GM10248 (cell line): ENCODE measurements at places on chromosomes 11 and 22.
A peak's percentile ranks its signal among the peaks of the same experiment; 100 is the strongest.

DNA sequence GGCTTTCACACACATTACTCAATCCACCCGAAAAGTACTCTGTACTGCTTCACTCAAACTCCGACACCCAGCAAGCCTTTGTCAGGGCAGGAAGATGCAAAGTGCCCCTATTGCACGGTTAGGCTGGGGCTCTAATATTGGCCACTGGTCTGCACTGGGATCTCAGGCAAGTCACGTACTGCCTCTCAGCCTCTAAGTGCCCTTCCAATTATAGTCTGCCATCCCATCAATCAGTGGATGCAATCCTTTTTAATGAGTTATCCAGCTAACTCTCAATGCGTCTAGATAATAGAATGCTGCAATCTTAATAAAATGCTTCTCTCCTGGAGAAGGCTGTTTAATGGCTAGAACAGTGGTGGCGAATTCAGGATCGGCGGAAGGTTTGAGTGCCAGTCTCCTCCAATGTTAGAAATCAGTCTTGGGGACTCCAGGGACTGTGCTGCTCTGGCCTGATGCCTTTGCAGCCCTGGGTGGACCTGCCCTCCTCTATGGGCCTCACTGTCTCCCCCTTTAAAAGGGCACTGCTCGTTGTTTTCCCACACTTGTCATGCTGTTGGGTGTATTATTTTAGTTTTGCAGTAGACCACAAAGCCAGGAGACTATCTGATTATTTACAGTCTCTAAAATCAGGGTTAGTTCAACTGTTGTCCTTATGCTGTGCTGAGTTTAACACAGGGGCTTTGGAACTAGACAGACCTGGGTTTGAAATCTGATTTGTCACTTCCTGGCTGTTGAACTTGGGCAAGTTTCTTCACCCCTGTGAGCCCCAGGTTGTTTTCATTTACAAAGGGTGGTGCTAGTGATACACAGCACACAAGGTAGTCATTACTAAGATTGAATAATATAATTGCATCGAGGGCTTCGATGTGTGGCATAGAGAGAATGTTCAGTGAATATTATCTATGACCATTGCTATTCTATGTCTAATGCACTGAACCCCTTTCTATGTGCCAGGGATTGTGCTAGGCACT is 36.7 kb downstream of the CLMP start:
- no peak for DNase-seq

- DNase-seq, result no peak
Measured at GRCh38 chr11:45457649-45458048, 171.5 kb upstream of the SYT13 start.

DNA sequence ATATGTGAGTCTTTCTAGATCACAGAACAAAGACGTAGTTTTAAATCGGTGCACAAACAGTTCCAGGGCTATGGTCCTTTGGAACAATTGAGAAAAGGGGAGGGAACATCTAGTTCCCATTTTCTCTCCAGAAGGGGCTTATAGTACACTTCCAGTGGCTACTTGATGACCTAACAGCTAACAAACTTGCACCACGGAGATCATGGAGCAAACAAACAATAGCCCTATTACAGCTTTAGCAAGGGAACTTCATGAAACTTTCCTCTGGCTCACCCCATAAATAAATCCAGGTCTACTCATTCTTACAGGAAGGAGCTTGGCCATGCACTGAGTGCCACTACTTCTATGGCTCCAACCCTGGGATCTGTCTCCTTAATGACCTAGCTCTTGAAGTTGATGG is 8.3 kb upstream of the FOLR2 start:
- DNase-seq, result no peak

DNA sequence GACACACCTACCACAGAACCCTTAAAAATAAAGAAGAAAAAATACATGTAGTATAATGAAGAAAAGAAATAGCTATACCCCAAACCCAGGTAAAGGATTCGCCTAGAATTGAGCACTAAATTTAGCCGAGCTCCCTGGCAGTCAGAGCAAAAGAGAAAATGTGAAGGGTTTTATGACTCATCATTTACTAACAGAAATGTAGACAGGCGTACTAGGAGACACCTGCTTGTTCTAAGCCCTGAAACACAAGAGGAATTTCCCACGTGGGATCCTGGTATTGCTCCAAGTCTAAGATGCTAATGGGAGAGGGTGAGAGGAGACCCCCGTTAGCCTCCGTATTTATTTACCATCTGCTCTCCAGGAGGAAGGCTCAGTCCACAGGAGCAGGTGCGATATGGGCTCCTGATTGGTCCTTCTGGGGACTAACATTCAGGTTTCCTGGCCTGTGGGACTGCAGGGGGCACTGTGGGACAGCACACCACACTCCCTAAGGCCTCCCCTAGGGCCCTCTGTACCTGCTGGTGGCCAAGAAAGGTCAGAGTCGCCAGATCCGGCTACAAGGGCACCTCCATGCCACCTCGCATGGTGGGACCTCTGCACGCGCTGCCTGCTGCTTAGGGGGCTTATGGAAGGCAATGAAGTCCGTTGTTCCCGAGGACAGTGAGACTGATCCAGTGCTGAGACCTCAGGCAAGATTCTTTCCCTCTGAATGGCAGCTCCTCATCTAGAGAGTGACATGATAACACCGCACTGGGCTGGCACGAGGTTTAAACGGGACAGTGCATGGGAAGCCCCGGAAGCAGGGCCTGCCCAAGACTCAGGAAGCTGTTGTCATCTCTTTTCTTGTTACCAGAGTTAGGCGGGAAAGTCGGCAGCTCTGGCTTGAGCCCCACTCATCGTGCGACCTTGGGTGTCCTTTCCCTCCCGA is 25.8 kb downstream of the KCNC1 start:
- DNase-seq, result peak; percentile 76

DNA sequence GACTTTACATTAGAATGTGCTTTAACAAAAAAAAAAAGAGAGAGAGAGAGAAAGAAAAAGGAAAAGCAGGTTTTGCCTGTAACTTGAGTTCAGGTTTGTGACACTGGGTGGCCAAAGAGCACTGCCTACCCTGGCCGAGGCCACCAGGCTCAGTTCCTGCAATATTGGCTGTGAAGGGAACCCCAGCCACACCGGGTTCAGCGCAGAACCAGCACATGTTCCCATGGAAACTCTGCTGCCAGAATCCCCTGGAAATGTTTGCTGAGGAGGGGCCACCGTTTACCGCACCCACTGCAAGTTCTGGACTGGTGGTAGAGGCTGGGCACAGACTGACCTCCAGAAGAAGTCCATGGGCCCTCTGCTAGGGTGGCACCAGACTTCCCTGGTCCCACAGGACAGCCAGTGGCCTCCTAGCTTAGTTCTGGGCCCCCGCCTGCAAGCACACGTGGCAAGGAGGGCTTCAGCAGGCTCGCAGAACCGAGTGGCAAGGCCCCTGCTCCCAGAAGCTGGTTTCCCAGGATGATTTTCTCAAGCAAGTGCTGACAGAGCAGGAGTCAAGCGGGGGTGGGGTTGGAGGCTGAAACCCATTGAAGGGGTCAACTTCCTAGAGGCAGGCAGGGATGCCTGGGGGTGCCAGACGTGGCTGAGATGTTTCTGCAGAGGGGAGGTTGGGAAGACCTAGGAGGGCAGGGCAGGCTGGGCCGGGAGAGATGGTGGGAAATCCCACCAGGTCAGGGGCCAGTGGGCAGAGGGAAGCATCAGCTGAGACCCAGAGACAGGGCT is 51.2 kb downstream of the NFAM1 start:
- no peak for DNase-seq

DNA sequence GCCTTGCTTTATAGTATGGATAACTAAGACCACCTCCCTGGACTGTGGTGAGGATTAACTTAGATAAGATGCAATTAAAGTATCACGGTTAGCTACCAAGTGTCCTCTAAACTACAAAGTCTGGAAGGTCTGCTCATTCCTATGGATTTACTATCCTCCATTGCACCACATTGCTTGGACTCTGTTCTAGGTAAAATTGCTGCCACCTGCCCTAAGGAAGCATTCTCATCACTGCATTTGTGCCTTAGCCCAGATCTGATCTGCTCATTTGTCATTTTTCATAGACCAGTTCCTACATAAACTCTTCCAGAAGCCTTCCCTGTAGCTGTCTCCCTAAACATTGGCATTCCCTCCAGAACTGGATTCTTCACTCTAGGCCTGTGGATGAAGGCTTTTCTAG is 380.0 kb downstream of the INSC start:
- no peak for DNase-seq

GRCh38 chr11:86947541-86947940 is 7.7 kb downstream of the FZD4 start:
- DNase-seq, result no peak

DNA sequence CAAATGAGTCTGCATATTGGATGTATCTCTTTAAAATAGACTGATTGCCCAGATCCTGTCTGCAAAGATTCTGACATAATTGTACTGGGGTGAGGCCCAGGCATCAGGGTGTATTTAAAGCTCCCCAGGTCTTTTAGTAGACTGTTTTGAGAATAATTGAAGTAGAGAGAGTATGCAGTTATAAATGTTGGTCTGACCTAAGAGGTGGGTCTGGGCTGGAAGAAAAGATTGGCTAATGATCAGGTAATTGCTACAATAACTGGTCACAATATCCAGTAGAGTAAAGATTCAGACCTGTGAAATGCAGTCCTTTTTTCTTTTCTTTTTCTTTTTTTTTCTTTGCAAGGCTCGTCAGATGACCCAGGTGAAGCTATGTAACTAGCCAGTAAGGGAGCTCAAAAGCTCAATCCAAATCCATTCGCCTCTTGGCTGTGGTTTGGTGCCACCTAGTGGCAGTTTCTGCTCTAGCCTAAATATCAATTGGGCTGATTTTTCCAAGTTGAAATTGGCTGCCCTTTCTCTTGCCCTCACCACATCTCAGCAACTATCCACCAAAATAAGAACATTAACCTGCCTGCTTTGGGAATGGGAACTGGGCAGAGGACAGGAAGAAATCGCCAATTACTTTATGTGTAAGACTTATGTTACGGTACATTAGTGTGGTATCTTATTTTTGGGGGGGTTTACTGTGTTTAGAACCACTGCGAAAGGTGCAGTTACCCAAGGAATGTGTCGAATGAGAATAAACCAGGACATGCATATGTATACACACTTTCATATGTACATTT is 45.9 kb downstream of the ZNF143 start:
- DNase-seq, result peak; percentile 70

DNA sequence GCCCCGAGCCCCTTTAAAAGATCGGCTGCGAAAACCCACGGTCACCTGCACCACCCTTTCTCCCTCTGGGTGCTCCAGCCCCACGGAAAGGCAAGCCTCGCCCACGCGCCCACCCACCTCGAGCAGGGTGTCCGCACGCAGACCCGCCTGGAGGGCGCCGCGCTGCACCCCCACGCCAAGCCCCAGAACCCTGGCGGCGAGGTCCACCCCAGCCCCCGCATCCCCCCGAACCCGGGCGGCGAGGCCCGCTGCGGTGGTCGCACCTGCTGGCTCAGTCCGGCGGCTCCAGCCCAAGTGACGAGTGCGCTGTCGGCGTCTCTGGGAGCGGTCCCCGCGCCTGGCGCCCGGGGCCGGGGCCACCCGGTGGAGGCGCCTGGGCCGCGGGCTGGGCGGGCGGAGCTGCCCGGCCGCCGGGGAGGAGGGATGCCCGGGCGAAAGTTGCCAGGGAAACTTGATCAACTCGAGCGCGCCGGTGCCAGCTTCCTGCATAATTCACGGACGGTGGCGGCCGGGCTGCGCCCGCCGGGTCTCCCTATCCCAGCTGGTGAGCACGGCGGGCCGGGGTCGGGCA is 1.1 kb downstream of the SHANK2 start:
- no peak for DNase-seq

DNA sequence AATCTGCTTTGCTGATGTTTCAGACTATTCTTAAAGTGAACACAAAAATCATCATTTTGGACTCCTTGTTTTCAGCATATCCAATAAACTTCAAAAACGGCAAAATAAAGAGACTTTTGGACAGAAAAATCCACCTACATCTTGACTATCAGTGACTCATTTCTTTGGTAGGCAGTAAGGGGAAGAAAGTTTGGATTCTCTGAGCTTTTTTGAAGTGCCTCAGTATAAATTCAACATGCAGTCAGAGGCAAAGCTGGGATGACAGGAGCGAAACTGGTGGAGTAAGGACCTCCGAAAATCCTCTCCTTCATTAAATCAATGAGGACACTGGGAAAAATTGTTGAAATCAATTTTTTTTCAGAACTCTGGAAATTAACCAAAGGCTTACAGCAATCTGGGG is 29.7 kb downstream of the EFCAB6 start:
- no peak for DNase-seq

DNA sequence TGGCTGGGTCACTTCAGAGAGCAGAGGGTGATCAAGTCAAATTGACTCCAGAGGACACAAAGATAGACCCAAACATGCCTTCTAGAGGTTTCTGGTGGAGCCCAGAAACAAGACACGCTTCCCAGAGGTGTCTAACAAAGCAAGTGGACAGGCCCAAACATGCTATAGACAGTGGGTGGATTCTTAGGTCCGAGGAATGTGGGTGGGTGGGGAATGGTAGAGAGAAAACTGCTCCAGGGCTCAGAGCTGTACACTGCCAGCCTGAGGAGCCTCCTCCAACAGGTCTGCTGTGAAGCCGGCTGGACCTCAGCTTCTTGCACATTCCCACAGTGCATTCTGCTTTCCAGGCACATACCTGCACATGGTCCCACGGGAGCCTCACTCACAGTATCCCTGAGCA is 116.8 kb upstream of the NECTIN1 start:
- DNase-seq, result no peak

DNA sequence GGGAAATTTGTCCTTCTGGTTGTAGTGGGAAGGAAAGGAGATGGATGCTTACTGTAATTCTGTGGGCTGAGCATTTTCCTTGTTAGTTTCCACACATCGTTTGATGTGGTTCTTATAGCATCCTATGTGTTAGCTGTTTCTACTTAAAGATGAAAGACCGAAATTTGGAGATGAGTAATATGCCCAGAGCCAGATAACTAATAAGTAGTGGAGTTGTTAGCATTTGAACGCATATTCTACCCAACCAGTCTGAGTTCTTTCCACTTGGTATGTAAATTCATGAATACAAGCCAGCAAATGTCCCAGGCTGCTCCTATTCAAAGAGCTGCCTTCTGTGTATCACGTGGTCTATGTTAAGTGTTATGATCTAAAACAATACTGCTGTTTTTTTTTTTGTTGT is 14.6 kb downstream of the SPECC1L start:
- DNase-seq, result peak; percentile 13

DNA sequence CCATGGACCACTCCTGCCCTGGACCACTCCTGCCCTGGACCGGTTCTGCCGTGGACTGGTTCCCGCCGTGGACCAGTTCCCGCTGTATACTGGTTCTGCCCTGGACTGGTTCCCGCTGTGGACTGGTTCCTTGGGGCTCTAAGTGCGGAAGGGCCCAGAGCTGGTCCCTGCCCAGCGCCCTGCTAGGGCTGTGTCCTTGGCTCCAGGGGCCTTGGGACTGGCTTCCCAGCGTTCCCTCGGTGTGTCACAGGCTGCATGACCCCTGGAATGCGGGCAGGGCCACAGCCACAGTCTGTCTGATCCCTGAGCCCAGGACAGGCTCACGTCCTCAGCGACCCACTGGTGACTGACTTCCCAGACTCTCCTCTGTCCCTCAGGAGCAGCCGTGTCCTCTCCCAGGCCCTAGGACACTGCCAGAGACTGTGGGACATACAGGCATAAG is 412.2 kb downstream of the TBC1D22A start:
- DNase-seq, result no peak

DNA sequence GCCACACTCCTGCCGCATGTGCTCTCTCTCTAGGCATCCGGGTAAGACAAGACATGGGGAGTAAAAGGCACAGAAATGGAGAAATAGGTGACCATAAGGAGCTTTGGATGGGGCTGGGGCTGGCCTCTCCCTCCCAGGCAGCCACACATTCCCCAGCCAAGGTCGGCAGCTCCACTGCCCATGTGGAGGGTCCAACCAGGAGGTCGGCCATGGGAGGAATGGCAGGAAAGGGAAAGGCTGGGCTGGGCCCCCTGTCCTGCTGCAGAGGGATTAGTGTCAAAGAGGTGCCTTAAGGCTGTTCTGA is 460 bp upstream of the MUC5AC start:
- DNase-seq, result no peak
